Hindlimb muscle (tissue), 1 donor: ENCODE measurements at places on chromosomes 11 and 22.

GRCh38 chr11:47998733-47999359 lies 18.5 kb downstream of the PTPRJ start:
- DNase-seq, result no peak

DNA sequence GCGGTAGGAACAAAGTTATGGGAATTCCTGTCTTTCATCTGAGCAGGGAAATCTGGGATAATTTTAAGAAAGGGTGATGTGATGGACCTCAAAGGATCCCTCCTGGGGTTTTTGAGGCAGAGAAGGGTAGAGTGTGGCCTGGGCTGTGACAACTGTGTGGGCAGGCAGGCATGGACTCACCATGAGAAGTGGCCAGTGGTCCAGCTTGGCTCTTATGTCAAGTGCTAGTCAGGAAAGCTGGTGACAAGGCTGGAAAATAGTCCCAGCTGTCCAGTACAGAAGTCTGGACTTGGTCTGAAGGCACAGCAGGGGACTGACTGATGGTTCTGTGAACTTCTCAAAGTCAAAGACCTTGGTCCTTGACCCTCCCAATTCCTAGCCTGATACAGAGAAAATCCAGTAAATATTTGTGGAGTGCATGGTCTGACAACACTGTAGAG lies 1.7 kb downstream of the PPFIBP2 start:
- DNase-seq, result no peak

- no peak for DNase-seq
Measured at GRCh38 chr11:132943706-132944568, 588.4 kb downstream of the OPCML start.

DNA sequence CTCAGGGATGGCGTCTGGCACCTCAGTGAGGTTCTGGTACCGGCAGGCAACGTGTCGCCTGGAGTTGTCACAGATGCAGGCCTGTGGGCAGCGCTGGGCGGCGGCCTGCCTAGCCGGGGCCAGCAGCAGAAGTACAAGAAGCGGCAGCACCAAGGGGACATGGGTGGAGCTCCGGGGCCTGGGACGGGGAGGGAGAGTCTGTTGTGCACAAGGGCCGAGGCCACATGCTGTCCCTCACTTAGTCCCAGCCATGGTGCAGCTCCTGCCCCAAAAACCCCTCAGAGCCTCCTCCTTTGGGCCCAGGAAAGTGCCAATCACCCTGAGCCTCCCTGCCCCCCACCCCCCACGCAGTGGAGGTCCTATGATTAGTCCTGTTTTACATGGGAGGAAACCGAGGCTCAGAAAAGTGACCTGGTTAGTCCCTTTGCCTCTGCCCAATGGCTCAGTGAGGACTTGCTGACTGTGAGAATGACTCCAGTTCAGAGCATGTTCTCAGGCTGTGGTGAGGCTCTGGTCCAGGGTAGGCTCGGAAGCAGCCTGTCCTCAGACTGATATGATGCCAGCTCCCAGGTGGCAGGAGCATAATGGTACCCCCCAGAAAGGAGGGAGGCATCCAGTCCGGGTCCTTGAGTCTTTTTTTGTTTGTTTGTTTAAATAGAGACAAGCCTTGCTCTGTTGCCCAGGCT lies 1.1 kb downstream of the CHADL start:
- no peak for DNase-seq

GRCh38 chr22:27609451-27609888 lies 192.1 kb downstream of the MN1 start:
- no peak for DNase-seq

- peak; percentile 85 for DNase-seq
Measured at GRCh38 chr22:42661985-42662831, 13.0 kb upstream of the CYB5R3 start.

- no peak for DNase-seq
Measured at GRCh38 chr11:114892381-114893197, 214.3 kb downstream of the NXPE2 start.

- DNase-seq, result no peak
Measured at GRCh38 chr22:28068826-28069225, 149.8 kb upstream of the PITPNB start.

DNA sequence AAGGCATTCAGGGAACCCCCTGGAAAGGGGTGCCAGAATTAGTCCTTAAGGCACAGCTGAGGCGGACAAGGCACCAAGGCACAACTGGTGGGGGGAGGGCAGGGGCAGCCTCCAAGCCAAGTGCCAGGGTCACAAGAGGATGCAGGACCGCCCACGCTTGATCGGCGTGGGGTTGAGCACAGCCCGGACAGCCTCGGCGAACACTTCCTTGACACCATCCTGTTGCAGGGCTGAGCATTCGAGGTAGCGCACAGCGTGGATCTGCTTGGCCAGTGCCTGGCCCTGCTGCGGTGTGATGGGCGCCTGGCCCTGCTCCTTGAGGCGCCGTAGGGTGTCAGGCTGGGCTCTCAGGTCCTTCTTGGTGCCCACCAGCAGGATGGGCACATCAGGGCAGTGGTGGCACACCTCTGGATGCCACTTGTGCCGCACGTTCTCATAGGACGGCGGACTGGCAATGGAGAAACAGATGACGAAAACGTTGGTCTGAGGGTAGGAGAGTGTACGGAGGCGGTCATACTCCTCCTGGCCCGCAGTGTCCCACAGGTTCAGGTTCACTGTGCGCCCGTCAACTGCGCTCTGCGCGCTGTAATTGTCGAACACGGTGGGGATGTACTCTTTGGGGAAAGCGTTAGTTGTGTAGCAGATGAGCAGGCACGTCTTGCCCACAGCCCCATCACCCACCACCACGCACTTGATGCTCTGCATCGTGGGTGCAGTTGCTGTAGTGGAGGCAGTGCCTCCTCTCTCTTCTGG lies 13.1 kb downstream of the RHOG start:
- DNase-seq, result no peak

DNA sequence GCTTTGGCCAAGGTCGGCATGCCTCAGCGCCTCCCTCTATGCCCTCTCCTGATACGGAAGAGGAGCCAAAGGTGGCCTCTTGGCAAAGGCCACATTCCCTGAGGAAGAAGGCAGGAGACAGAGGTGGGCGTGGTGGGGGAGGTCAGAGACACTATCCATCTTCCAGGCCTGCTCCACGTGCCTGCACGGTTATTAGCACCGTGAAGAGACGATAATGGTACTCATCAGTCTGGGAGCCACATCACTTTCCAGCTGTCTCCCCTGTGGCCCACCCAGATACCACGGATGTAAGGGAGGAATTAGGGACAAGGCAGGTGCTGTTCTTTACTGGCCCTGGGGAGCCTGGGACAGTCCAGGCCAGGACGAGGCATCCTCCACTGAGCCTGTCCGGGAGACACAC lies 354.3 kb downstream of the MN1 start:
- no peak for DNase-seq

DNA sequence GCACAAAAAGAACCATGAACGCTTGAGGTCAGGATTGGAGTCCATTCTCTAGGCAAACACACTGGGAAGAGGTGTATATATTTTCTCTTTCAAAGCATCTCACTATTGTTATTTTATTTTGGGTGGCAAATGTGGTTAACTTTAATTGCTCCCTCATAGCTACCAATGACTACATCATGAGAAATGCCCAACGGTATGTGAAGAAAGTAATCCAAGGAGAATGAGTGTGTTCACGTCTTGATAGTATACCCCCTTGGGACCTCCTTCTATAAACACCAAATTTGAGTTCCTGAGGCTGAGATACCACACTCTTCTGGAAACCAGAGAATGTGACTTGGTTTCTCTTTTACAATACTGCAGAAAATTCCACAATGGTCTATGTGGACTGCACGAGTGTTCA lies 15.8 kb downstream of the OR8D1 start:
- no peak for DNase-seq

DNA sequence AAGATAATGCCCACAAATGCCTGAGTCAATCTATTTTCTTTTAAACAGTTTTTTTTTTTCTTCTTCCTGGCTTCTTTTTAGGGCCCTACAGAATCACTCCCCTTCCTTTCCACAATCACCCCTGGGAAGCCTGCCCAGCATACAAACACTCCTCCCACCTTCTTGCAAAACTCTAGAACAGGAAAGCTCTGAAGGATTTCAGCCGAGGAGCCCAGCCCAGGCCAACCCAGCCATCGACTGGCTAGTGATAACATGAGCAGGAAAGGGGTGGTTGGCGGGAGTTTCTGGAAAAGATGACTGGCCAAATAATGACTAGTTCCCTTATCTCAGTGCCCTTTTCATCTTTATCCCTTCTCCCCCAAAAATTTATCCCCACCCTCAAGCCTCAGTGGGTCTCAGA lies 68.2 kb downstream of the USP35 start:
- no peak for DNase-seq

GRCh38 chr22:34490886-34491285 lies 570.6 kb upstream of the LARGE1 start:
- DNase-seq, result no peak

GRCh38 chr11:130203766-130204702 lies 44.5 kb downstream of the ST14 start:
- no peak for DNase-seq

- no peak for DNase-seq
Measured at GRCh38 chr11:118232659-118233058, 7.8 kb upstream of the JAML start.

- no peak for DNase-seq
Measured at GRCh38 chr22:32822179-32822877, 20.8 kb downstream of the TIMP3 start.

GRCh38 chr22:41927813-41928212 lies 1.2 kb upstream of the TNFRSF13C start:
- no peak for DNase-seq

DNA sequence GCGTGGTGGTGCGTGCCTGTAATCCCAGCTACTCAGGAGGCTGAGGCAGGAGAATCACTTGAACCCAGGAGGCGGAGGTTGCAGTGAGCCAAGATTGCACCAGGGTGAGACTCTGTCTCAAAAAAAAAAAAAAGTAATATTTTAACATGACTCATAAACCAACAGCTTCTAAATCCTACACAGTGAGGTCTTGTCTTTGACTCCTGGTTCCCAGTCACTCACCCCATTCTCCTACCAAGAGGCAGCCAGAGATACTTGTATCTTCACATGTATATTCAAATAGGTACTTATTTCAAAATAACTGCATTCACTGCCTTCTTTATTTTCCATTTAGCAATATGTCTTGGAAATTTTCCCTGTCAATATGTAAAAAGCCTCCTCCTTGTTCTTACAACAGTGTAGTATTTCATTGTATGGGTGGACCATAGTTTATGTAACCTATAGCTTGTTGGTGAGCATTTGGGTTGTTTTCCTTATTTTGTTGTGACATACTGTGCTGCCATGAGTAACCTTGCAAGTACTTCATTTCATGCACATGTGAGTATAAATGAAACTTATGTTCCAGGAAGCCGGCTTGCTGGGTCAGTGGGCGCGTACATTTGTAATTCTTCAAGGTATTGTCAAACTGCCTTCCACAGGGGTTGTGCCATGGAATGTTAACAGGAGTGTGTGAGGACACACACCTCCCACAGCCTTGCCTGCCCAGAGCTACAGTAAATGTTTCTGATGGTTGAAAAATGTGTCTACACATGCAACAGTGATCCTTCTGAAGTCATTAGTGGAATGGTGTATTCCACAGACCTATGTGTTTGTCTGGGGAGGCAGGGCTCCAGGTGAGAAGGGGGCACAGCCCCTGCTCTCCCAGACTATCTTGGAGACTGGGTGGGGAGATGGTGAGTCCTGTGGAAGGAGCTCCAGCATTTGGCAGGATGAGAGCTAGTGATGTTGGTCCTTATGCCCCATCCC lies 47.9 kb downstream of the OSBP2 start:
- no peak for DNase-seq

- DNase-seq, result no peak
Measured at GRCh38 chr22:21703684-21704316, 31.8 kb downstream of the YPEL1 start.

- peak; percentile 56 for DNase-seq
Measured at GRCh38 chr22:21865041-21865440, 2.4 kb downstream of the MAPK1 start.

- DNase-seq, result no peak
Measured at GRCh38 chr11:58580311-58580710, 1.4 kb downstream of the ZFP91 start.
